Stimulated activated CD4-positive, alpha-beta T cell treated with anti-CD3 and anti-CD28 coated beads, Interleukin-15, amount 100 ng/mL, for 24 hours (primary cell): ENCODE measurements at places on chromosomes 16 and 17.

- DNase-seq, result no peak
These were observed 537.1 kb upstream of the EEF2KMT start for GRCh38 chr16:5634666-5635180.

- no peak for DNase-seq
These were observed 1.2 kb downstream of the SEC14L1 start for GRCh38 chr17:77141846-77142449.

- DNase-seq, result no peak
These were observed 446.9 kb downstream of the CA10 start for GRCh38 chr17:51711581-51711980.

DNA sequence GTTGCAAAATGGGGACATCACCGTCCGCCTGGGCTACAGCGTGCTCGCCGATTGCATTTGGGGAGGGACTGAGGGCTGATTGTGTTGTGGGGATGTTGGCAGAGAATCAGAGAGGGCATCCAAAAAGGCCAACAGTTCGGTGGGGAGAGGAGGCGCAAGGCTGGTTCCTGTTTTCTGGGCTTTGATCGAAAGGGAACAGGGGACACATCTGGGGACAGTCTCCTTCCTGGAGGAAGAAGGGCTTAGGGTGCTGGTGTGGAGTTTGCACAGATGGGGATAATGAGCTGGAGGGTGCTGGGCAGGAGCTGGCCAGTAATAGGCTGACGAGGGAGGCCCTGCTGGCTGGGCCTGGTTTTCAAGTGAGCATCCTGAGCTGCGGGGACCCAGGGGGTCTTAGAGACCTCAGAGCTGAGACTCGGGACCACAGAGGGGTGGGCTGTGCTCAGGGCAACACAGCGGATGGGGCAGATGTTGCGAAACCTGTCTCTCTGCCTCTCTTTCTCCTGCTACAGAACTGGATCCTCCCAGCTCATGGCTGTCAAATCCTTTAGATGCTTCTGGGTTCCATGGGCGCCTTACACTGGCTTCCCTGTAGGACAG is 288.7 kb downstream of the SEC14L1 start:
- no peak for DNase-seq

DNA sequence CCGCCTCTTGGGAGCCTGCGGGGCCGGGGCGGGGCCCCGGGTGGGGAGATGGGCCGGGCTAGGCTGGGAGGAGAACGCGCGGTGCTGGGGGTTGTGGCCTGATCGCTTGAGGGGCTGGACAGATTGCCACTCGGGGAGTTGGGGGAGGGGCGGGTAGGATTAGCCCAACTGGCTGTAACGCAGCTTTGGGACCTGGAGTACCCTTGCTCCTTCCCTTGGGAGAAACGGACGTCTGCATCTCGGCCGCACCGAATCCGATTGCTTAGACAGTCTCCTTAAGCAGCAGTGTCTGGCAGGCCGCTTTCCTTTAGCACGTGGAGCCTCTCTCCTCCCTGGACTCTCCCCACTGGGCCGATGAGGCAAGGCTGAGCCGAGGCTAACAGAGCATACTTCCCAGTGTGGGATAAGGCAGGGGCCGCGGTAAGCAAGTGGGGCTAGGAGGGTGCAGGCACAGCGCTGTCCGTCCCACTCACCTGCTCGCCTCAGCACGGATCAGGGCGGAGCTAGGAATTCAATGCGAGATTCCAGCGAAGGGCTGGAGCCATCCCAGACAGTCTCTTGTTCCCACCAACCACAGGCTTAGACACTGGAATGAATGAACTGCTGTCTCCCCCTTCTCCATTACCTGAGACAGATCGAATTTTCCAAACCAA is 540 bp upstream of the ACLY start:
- no peak for DNase-seq

DNA sequence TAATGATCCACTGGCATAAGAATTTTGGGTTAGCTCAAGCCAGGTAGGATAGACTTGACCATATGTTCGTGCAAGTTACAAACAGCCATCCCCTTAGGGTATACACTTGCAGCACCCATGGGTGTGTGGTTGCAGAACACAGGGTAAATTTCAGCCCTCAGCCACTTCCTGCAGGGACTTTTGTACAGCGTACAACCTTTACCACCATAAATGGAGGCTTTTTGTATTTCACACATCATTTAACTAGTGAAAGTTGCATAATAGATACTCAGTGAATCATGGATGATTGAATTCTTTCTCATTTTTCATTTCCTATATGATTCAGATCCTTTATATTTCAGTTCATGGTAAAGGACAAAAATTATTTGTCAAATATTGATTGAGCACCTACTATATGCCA is 473.9 kb downstream of the CDH13 start:
- no peak for DNase-seq
